ENCODE measurements at places on chromosomes 4 and X.

GRCh38 chrX:139842326-139843185 is 90.3 kb downstream of the ATP11C start:
- no peak for DNase-seq

GRCh38 chrX:30822068-30822681 is 66.9 kb downstream of the TAB3 start:
- DNase-seq, result no peak

GRCh38 chr4:173857828-173858227 is 327.8 kb upstream of the HAND2 start:
- no peak for DNase-seq

GRCh38 chrX:30521440-30522182 is 56.0 kb downstream of the TASL start:
- DNase-seq, result no peak

GRCh38 chr4:140800666-140801065 is 44.5 kb upstream of the TBC1D9 start:
- no peak for DNase-seq

Data from NCI-H510A (cell line).